ENCODE measurements at places on chromosomes 6 and 20.
A peak's percentile ranks its signal among the peaks of the same experiment; 100 is the strongest.

DNA sequence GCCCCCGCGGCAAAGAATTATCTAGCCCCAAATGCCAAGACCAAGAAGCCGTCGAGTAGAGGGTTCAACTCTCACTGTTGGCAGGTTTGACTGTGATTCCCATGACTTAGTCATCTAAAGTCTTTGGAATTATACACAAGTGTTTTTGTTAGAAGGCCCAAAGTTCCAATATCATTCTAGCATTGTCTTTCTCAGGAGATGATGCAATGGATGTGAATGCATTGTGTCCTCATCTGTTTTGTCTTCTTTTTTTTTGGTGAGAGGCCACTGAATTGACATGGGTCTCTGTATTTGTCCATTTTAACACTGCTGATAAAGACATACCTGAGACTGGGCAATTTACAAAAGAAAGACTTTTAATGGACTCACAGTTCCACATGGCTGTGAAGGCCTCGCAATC, 290.5 kb upstream of the ZFP64 start:
- no peak for DNase-seq
- H3K4me1 ChIP-seq, result no peaks in the 10 kb centered on the region
- no peaks in the 10 kb centered on the region for H3K27me3 ChIP-seq
- no peaks in the 10 kb centered on the region for H3K36me3 ChIP-seq

DNA sequence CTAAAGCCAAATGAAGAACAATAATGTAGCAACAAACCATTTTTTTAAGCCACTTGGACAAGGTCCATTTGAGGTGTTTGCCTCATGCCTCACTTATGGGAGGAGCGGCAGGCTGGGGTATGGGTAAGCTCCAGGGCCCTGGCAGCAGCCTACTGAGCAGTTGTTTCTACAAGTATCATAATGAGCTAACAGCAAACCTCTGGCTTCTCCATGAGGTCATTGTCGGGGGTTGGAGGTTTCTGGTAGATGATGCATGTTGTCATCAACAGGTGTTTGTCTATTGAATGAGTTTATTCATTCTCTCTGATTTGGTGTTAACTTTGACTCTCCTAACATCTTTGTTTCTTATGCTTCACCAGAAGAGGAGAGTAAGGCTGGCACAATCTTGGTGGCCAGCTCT, 150.7 kb downstream of the TBC1D7 start:
- no peak overlapping the region for H3K27ac ChIP-seq
- no peak for DNase-seq
- no peaks in the 10 kb centered on the region for H3K36me3 ChIP-seq
- H3K4me3 ChIP-seq, result no peak overlapping the region
- H3K4me1 ChIP-seq, result peaks cover 8% of the 10 kb centered on the region

DNA sequence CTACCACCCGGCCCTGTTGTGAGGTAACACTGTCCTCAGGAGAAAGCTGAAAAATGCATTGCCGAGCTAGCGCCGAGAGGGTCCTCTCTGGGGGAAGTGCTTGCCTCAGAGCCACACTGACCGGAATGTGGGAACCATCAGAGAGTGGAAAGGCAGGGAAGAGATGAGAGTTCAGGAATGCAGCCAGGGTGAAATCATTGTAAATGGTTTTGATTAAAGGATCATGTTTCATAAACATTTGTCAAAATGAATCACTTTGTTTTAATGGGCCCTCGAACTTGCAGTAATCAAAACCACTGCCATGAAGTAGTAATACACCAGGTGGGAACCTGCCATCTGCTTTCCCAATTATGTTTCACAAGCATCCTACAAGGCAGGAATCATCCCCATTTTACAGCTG, 16.9 kb upstream of the IL17F start:
- H3K4me3 ChIP-seq, result no peak overlapping the region
- peaks cover 12% of the 10 kb centered on the region for H3K4me1 ChIP-seq
- peaks cover 4% of the 10 kb centered on the region for H3K27me3 ChIP-seq
- peaks cover 49% of the 10 kb centered on the region for H3K36me3 ChIP-seq
- no peak for DNase-seq

DNA sequence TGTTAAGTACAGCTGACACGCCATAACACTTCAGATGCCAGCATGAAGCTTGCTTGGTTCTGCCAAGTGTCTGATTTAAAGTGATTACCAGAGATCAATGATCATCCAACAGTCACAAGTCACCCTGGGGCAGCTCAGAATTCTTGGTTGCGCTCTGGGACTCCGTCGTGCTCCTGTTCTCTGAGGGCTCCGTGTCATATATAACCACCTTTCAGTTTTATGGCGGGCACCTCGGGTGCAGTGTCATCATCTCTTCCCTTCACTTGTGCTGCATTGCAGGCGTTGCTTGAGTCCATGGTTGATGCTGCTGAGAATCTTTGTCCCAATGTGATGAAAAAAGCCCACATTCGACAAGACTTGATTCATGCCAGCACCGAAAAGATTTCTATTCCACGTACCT, 101.4 kb upstream of the SCGN start:
- H3K27ac ChIP-seq, result no peak overlapping the region
- H3K36me3 ChIP-seq, result no peaks in the 10 kb centered on the region
- no peak overlapping the region for H3K4me3 ChIP-seq
- H3K4me1 ChIP-seq, result no peaks in the 10 kb centered on the region
- H3K27me3 ChIP-seq, result no peaks in the 10 kb centered on the region

- H3K4me3 ChIP-seq, result no peak overlapping the region
- DNase-seq, result no peak
- no peaks in the 10 kb centered on the region for H3K36me3 ChIP-seq
- no peak overlapping the region for H3K27ac ChIP-seq
- H3K27me3 ChIP-seq, result no peaks in the 10 kb centered on the region
These were observed 519.7 kb upstream of the ID4 start for GRCh38 chr6:19317431-19317986.

DNA sequence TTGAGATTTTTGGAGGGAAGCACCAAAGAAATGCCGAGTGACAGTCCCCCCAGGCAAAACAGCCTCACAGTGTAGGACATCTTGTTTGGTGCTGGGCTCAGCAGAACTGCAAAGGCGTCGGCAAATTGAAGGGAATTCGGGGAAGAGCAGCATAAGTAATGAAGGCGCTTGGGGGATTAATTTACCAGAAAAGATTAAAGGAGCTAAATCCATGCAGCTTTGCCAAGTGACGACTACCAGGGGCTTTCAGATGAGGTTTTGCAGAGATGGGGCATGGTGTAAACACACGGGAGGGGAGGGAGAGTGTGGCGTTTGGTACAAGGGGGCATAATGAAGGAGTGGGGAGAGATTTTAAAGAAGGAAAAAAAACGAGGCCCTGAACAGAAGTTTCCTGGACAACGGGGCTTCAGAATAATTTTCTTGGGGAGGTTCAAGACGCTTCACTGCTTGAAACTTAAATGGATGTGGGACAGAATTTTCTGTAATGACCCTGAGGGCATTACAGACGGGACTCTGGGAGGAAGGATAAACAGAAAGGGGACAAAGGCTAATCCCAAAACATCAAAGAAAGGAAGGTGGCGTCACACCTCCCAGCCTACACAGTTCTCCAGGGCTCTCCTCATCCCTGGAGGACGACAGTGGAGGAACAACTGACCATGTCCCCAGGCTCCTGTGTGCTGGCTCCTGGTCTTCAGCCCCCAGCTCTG, 45.4 kb upstream of the CDH22 start:
- H3K27ac ChIP-seq, result no peak overlapping the region
- H3K4me3 ChIP-seq, result no peak overlapping the region
- H3K27me3 ChIP-seq, result no peaks in the 10 kb centered on the region
- H3K4me1 ChIP-seq, result peaks cover 14% of the 10 kb centered on the region
- H3K36me3 ChIP-seq, result peaks cover 3% of the 10 kb centered on the region

- peaks cover 67% of the 10 kb centered on the region for H3K27me3 ChIP-seq
- H3K27ac ChIP-seq, result no peak overlapping the region
- H3K4me1 ChIP-seq, result peaks cover 1% of the 10 kb centered on the region
- no peaks in the 10 kb centered on the region for H3K36me3 ChIP-seq
- DNase-seq, result no peak
These were observed 4.4 kb upstream of the MUC21 start for GRCh38 chr6:30979141-30979540.

DNA sequence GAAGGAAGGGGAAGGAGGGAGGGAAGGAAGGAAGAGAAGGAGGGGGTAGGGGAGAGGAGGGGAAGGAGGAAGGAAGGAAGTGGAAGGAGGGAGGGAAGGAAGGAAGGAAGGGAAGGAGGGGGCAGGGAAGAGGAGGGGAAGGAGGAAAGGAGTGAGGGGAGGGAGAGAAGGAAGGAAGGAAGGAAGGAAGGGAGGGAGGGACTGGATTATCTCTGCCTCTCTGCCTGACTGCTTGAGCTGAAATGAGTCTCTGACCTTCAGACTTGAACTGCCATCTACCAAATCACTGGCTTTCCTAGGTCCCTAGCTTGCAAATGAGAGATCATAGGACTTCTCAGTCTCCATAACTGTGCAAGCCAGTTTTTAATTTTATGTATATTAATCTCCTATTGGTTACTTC, 436.8 kb downstream of the PREX1 start:
- H3K27me3 ChIP-seq, result peaks cover under 1% of the 10 kb centered on the region
- no peak overlapping the region for H3K27ac ChIP-seq
- no peaks in the 10 kb centered on the region for H3K4me1 ChIP-seq
- H3K36me3 ChIP-seq, result no peaks in the 10 kb centered on the region

DNA sequence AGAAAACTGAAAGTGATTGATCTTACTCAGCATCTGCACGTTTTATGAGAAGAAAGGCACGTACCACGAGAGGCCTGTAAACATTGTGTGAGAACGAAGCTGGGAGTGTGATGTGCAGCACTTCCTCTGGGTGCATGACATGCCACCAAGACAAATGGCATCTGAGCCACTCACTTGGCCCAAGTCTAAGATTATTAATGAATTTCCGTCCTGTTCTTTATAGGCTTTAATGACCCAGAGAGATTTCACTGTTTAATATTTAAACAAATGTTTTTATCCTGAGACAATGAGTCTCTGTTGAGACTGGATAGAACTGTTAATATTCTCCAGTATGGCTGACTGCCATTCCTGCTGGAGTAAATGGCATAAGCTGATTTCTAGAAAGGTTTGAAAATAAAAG, 172.6 kb upstream of the PHACTR1 start:
- H3K4me3 ChIP-seq, result no peak overlapping the region
- H3K27ac ChIP-seq, result no peak overlapping the region
- no peaks in the 10 kb centered on the region for H3K36me3 ChIP-seq
- no peak for DNase-seq

DNA sequence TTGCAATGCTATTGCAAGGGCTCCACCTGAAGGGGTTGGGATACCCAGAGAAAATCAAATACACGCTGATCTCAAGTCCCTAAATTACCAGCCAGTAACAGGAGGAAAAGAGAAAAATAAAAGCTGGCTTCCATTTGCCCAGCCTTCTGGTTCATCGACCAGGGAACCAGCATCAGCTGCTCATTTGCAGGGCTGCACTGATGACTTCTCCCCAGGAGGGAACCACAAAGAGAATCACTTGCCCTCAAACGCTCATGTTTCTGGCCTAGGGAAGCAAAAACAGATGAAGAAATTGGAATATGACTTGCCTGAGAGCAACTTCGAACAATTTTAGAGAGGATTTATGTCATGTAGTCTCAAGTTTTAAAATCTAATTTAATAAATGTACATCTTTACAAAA, 119.7 kb downstream of the SH3BGRL2 start:
- DNase-seq, result no peak
- no peak overlapping the region for H3K27ac ChIP-seq
- H3K27me3 ChIP-seq, result peaks cover 26% of the 10 kb centered on the region
- H3K4me3 ChIP-seq, result no peak overlapping the region
- H3K4me1 ChIP-seq, result no peaks in the 10 kb centered on the region

GRCh38 chr6:17505062-17505476, 95.0 kb upstream of the FAM8A1 start:
- H3K4me3 ChIP-seq, result no peak overlapping the region
- peaks cover 10% of the 10 kb centered on the region for H3K27me3 ChIP-seq
- no peak for DNase-seq
- no peaks in the 10 kb centered on the region for H3K36me3 ChIP-seq
- H3K4me1 ChIP-seq, result no peaks in the 10 kb centered on the region
- no peak overlapping the region for H3K27ac ChIP-seq

DNA sequence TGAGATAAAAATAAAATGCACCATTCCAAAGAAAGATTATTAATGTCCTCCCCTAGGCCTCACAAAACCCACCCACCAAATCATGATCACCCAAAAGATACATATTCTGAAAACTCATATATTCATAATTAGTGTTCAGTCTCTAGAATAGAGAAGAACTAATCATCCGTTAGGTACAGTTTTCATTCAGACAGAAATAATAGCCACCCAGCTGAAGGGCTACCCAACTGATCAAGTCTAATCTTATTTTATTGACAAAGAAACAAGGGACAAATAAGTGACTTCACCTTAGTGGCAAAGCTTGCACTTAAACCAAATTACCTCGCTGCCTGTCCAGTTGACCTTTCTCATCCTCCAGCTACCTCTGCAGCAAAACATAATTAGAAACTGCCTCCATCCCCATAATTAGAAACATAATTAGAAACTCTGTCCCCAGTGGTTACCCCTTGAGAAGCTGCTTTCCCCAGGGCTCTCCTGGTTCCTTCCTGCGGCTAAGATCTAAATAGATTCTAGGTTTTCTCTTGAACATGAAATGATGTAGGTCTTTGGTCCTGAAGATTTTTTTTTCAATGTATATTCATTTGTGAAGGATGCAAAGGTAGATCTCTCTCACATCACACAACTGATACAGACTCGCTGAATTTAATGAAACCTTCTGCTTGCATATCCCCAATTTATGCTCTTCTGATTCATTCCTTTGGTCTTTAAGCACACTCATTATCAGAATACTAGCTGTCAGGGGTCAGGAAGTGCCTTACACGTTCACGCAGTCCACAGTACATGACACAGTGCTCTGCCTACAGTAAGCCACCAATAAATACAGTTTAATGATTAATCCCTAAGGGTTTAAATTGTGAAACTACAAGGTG, 46.3 kb downstream of the HBS1L start:
- H3K27ac ChIP-seq, result peak overlapping the region; percentile 1
- DNase-seq, result no peak
- H3K27me3 ChIP-seq, result no peaks in the 10 kb centered on the region
- peaks cover 38% of the 10 kb centered on the region for H3K4me1 ChIP-seq
- no peak overlapping the region for H3K4me3 ChIP-seq
- H3K36me3 ChIP-seq, result peaks cover 33% of the 10 kb centered on the region

DNA sequence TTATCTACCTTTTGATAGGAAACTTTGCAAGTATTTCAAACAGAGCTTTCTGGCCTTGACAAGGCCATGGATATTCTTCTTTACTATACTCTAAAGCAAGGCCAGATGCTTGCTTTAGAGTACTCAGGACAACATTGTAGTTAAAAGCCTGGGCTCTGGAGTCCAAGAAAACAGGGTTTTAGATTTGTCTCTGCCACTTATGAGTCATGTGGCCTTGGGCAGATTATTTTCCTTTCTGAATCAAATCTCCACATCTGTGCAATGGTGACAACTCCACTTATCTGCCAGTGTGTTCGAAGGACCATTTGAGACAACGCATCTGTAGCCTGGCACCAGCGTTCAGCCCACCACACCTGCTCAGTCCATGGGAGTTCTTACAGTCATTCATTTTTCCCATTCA, 265.9 kb upstream of the RIN2 start:
- H3K4me3 ChIP-seq, result no peak overlapping the region
- H3K4me1 ChIP-seq, result no peaks in the 10 kb centered on the region
- no peaks in the 10 kb centered on the region for H3K27me3 ChIP-seq
- H3K27ac ChIP-seq, result no peak overlapping the region
- no peak for DNase-seq

DNA sequence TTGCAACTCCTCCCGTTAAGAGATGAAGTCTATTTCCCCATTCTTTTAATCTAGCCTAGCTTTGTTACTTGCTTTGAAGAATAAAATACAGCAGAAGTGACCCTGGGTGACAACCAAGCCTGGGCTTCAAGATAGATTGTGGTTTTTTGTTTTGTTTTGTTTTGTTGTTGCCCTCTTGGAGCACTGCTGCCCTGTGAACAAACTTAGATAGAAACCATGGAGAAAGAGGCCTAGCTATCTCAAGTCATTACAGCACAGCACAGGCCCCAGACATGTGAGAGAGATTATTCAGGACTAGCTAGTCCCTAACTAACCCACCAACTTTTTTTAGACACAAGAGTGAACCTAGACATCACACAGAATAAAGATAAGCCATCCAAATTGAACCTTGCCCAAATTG, 475.2 kb downstream of the EPHA7 start:
- no peak overlapping the region for H3K4me3 ChIP-seq
- no peaks in the 10 kb centered on the region for H3K36me3 ChIP-seq
- H3K27ac ChIP-seq, result no peak overlapping the region
- no peaks in the 10 kb centered on the region for H3K4me1 ChIP-seq

Measured in activated CD8-positive, alpha-beta memory T cell treated with anti-CD3 and anti-CD28 coated beads, Interleukin-2, amount 10 ng/mL, durations not matched to agents 7 days and 5 days (primary cell).